Ovary (tissue), 10 donors: ENCODE measurements at places on chromosomes 4 and X. TPM values are rescaled to one million over a fixed set of nuclear protein-coding genes. Genes with fewer than 3 reads are reported as not detected.

IL2 gene
- polyA plus RNA-seq, result not detected

PIN4 gene
- 11.7 TPM for polyA plus RNA-seq

USP26 gene
- polyA plus RNA-seq, result not detected

SLC2A9 gene
- polyA plus RNA-seq, result 2.5 TPM

SLC6A14 gene
- not detected for polyA plus RNA-seq

HEPH gene
- 56.9 TPM for polyA plus RNA-seq

DNA sequence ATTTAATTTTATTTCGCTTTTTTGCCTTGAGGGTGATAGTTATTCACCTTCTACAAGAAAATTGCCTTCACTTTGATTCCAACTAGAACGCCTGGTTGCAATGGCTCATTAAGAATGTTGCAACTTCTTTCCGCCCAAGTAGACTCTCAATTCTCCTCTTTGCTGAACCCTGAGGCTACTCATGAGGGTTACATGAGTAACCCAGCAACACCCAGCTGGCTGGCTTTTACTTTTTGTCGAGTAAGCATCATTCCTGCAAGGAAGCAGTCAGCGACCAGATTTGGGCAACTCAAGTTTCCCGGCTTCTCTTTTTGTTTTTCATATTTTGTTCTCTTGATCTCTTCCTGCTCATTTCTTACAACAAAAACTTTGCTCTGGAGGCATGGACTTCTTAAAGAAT lies 495.4 kb downstream of the PACRGL start:
- no peak for DNase-seq

- DNase-seq, result no peak
Measured at GRCh38 chrX:129769467-129770154, 10.1 kb upstream of the SASH3 start.

GRCh38 chr4:8277356-8278008 lies 7.9 kb downstream of the HTRA3 start:
- DNase-seq, result peak; percentile 23

- no peak for DNase-seq
Measured at GRCh38 chr4:119490335-119490734, 138.3 kb downstream of the PDE5A start.

- no peak for DNase-seq
Measured at GRCh38 chrX:54529151-54529550, 868 bp upstream of the GNL3L start.

DNA sequence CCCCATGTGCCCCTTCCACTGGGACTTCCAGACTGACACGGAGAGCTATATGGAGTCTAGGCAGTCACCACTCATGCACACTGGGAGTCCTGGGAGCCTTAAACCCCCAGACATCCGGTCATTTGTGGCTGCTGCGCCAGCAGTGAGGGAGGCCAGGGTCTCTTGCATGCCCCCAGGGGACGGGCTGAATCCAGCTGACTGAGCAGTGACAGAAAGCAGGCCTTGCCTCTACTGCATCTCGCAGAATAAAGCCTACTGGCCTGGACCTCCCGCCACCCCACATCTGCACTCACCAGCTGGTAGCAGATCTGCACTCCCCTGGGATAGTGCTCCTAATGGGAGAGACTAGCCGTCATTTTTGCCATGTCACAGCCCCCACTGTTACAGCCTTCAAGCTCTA lies 1234.2 kb downstream of the FAM133A start:
- DNase-seq, result no peak

GRCh38 chrX:149286940-149287349 lies 218.2 kb downstream of the IDS start:
- no peak for DNase-seq

GRCh38 chrX:49184294-49185281 lies 1.6 kb downstream of the PRICKLE3 start:
- DNase-seq, result peak; percentile 97

- no peak for DNase-seq
Measured at GRCh38 chr4:85302756-85303155, 172.2 kb upstream of the ARHGAP24 start.

GRCh38 chrX:136259543-136259942 lies 8.3 kb upstream of the MAP7D3 start:
- DNase-seq, result no peak

GRCh38 chr4:54063737-54064316 lies 578 bp downstream of the CHIC2 start:
- DNase-seq, result peak; percentile 43

- DNase-seq, result no peak
Measured at GRCh38 chrX:64580035-64580434, 184.8 kb upstream of the MTMR8 start.
